ENCODE measurements at places on chromosomes 4 and X. TPM values are rescaled to one million over a fixed set of nuclear protein-coding genes. Genes with fewer than 3 reads are reported as not detected.

MTNR1A gene
- total RNA-seq = 1.2 TPM

DNA sequence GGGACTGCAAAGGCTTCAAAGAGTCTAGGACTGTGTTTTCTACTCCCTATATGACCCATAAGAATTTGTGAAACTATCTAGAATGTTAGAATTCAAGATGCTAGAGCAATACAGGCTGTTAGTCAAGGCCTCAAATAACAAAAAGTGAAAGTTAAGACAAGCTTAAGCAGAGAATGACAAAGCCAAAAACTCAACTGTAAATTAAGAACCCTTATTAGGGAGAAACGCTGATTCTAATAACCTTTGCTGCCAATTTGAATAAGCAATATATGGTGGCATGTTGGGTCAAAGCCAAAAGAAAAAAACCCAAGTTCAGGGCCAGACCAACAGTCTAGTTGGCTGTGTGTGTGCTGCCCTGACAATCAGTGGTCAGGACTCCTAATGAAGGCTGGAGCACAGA lies 160.0 kb downstream of the INPP4B start:
- no peak for DNase-seq
- H3K4me3 ChIP-seq = no peak overlapping the region
- no peak overlapping the region for H3K27ac ChIP-seq
- H3K27me3 ChIP-seq = no peaks in the 10 kb centered on the region

NEXMIF gene
- 1.9 TPM for total RNA-seq

GRCh38 chr4:110155654-110156053 lies 42.8 kb downstream of the ELOVL6 start:
- no peak for DNase-seq
- peaks cover 26% of the 10 kb centered on the region for H3K4me1 ChIP-seq
- no peaks in the 10 kb centered on the region for H3K27me3 ChIP-seq
- H3K27ac ChIP-seq = no peak overlapping the region
- H3K36me3 ChIP-seq = no peaks in the 10 kb centered on the region

EVC gene
- total RNA-seq = 26.1 TPM

CLGN gene
- 16.1 TPM for total RNA-seq

ZNF732 gene
- total RNA-seq = 5.1 TPM

DNA sequence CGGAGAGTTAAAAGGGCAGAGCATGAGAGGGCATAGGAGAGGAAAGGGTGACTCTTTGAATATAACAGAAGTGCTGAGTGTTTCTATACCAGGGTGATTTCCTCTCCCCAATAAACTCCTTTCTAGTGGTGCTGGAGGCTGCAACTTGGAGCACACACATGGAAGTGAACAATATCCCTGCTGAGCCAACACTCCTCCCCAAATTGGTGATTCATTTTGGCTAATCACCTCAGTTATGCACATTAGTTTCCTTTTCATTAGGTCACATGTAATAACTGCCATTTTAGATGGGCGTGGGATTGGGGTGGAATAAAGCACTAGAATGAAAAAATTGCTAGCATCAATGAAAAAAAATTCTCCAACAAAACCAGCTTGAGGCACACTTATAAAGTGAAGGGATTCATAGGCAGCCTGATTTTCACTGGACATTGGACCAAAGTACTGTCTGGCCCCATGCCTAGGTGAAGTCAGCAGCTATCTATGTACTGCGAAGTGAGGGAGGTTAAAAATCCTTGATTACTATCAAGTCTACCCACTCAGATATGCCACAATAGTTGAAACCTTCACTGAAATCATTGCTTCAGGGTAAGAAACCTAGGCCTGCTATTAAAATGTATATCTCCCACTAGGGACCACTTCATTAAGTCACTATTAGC lies 174.0 kb downstream of the GLUD2 start:
- H3K27ac ChIP-seq = no peak overlapping the region
- peaks cover 2% of the 10 kb centered on the region for H3K4me1 ChIP-seq
- no peak for DNase-seq
- peaks cover 1% of the 10 kb centered on the region for H3K36me3 ChIP-seq
- no peak overlapping the region for H3K4me3 ChIP-seq
- no peaks in the 10 kb centered on the region for H3K27me3 ChIP-seq

SULT1B1 gene
- total RNA-seq = not detected

DNA sequence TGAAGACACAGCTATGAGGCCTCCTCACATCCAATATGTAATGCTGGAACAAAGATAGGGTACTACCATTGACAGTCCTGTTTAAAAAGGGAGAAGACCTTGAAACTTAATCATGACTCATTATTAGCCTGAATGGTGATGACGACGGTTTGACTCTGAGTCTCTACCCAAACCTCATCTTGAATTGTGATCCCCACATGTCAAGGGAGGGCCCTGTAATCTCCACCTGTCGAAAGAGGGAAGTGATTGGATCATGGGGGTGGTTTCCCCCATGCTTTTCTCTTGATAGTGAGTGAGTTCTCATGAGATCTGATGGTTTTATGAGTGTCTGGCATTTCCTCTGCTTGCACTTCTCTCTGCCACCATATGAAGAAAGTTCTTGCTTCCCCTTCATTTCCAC lies 395.3 kb upstream of the CPEB2 start:
- H3K27ac ChIP-seq = no peak overlapping the region
- no peak overlapping the region for H3K4me3 ChIP-seq
- DNase-seq = no peak
- peaks cover 6% of the 10 kb centered on the region for H3K4me1 ChIP-seq
- peaks cover 4% of the 10 kb centered on the region for H3K27me3 ChIP-seq

DNA sequence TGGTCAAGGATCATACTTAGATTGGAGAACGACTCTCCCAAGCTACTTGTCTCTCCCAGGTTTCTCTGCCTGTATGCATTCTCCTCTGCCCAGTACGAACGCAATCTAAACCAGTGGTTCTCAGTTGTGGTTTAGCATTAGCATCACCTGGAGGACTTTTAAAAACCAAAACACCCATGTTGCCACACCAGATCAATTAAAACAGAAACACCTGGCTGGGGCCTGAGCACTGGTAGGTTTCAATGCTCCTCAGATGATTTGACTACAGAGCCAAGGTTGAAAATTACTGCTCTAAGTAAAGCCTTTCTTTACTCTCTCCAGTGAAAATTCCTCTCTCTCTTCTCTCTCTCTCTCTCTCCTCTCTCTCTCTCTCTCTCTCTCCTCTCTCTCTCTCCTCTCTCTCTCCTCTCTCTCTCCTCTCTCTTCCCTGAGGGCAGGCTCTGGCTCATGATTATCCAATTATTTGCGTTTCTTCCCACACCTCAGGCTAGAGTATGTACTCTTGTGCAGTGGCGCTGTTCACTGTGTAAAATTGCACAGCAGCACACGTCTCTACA lies 153.7 kb upstream of the FGF13 start:
- DNase-seq = no peak
- H3K27ac ChIP-seq = peak overlapping the region; percentile 40
- H3K4me1 ChIP-seq = peaks cover 10% of the 10 kb centered on the region
- H3K36me3 ChIP-seq = peaks cover 7% of the 10 kb centered on the region

DNA sequence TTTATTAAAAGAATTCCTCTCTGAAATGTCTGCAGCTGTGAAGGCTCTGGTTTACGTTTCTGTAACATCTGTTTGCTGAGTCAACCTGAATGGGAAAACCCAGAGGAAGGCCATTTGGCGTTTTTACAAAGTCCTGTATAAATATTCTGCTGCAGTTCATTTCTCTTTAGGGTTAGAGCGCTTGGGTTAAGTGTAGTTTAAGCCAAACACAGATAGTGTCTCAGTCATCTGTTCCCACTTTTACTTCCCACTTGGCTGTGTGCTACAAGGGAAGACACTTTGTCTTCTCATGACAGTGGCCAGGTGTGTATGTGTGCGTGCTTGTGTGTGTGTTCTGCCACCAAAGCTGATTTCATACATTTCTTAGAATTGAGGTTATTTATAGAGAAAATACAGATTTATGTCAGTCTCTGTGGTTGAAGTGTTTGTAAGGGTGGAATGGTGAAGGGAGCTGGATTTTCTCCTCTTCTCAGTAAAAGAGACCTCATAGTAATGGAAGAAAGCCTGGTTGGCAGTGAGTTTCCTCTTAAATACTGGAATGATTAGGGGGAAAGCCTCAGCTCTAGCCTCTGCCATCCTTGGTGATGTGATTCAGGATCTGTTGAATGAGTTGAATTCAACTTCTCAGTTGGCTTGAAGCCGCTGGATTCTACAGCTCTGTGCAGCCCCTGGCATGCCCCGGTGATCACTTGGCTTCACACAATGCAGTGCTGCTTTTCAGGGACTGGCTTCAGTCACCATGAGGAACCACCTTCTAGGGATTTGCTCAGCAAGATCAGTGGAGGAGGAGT lies 50.6 kb downstream of the JADE1 start:
- peaks cover 38% of the 10 kb centered on the region for H3K36me3 ChIP-seq
- no peak for DNase-seq
- no peaks in the 10 kb centered on the region for H3K27me3 ChIP-seq
- no peak overlapping the region for H3K27ac ChIP-seq

PABPC1L2B gene
- not detected for total RNA-seq

FRAS1 gene
- 9.3 TPM for total RNA-seq

DNA sequence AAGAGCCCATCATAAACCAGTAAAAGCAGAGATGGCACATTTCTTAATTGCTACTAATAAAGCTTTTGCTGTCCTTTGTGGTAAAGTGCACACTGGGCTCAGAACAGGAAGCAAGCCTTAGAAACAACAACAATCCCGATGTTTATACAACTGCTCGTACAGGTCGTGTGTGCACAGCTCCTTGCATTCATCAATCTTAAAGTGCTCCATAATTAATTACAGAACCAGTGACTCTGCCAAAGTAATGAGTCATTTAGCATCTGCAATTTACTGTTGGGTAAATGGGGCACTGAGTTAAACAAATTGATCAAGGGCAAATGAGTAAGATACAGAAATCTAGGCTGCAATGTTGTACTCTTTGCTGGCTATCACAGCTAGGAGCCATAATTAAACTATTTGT lies 61.3 kb upstream of the TXK start:
- H3K27ac ChIP-seq = no peak overlapping the region
- DNase-seq = no peak
- peaks cover 6% of the 10 kb centered on the region for H3K27me3 ChIP-seq
- no peak overlapping the region for H3K4me3 ChIP-seq
- no peaks in the 10 kb centered on the region for H3K36me3 ChIP-seq
- H3K4me1 ChIP-seq = no peaks in the 10 kb centered on the region

RPS6KA6 gene
- total RNA-seq = 7.8 TPM

- no peak overlapping the region for H3K27ac ChIP-seq
- no peaks in the 10 kb centered on the region for H3K27me3 ChIP-seq
- no peaks in the 10 kb centered on the region for H3K4me1 ChIP-seq
- H3K36me3 ChIP-seq = peaks cover 4% of the 10 kb centered on the region
- no peak overlapping the region for H3K4me3 ChIP-seq
These were observed 45.3 kb upstream of the PGRMC1 start for GRCh38 chrX:119190831-119191230.

DNA sequence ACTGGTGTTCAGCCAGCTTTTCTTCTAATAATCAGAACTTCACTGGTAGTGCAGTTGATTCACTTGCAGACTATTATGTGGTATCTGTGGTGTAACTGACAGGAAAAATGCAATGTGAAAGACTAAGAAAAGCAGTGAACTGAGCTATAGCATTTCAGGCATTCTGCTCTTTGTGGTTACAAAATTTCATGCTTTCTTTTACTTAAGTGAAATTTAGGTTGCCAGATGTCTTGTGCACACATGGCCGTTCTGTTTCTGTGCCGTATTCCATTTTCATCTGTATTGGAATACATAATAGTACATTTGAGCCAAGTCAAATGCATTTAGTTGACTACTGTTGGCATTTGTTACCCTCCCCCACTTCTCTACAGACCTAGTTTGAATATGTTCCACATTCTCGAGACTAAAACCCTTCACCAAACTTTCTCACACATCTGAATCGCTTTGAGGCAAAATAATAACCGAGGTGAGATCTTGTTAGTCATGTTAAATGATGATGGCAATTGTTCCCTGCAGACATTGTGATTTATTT lies 8.2 kb downstream of the RTL3 start:
- no peaks in the 10 kb centered on the region for H3K27me3 ChIP-seq
- H3K36me3 ChIP-seq = peaks cover 3% of the 10 kb centered on the region
- no peak for DNase-seq
- H3K27ac ChIP-seq = no peak overlapping the region
- no peak overlapping the region for H3K4me3 ChIP-seq
- H3K4me1 ChIP-seq = peaks cover 12% of the 10 kb centered on the region

DNA sequence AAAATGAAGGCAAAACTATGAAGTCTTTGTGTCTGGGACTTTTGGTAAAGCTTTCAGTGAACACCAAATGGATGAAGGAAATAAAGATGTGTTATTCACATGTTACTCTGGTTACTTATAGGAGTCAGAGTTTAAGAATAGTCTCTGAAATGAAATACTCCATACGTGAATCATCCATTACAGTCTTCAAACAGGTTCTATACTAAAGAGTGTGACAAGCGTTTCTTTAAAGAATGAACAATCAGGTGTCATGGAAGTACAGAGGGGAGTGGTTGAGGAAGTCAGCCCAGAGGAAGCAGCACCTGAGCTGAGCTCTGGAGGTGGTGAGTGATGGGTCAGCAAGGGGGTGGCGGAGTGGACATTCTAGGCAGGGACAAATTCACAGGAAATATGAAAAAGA lies 41.8 kb upstream of the SORBS2 start:
- H3K36me3 ChIP-seq = peaks cover 7% of the 10 kb centered on the region
- H3K4me1 ChIP-seq = peaks cover 15% of the 10 kb centered on the region
- H3K4me3 ChIP-seq = no peak overlapping the region
- DNase-seq = no peak

DNA sequence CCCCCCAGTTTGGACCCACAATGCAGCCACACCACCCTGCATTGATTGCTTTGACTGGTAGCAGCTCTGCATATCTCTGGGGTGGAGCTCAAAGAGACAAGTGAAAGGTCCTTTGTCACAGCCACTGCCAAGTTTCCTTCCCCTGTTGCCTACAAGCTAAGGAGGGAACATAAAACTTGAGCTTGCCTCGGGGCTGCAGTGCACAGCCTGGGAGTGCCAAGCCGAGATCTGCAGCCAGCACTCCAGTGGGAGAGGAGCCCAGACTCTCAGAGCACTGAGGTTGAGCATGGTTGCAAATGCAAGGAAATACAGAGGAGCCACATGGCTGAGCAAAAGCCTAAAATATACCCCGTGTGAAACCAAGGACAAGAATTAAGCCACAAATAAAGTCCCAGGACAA lies 142.2 kb downstream of the DKK2 start:
- no peaks in the 10 kb centered on the region for H3K36me3 ChIP-seq
- no peak overlapping the region for H3K4me3 ChIP-seq
- H3K27me3 ChIP-seq = no peaks in the 10 kb centered on the region
- H3K27ac ChIP-seq = no peak overlapping the region
- DNase-seq = no peak

IBSP gene
- not detected for total RNA-seq

DSPP gene
- not detected for total RNA-seq

All from neural crest cell (in vitro differentiated cells).